Fibroblast of the conjunctiva (primary cell): ENCODE measurements at places on chromosomes 5 and 9.

GRCh38 chr9:105142406-105143135 lies 101.9 kb upstream of the SLC44A1 start:
- DNase-seq = no peak

DNA sequence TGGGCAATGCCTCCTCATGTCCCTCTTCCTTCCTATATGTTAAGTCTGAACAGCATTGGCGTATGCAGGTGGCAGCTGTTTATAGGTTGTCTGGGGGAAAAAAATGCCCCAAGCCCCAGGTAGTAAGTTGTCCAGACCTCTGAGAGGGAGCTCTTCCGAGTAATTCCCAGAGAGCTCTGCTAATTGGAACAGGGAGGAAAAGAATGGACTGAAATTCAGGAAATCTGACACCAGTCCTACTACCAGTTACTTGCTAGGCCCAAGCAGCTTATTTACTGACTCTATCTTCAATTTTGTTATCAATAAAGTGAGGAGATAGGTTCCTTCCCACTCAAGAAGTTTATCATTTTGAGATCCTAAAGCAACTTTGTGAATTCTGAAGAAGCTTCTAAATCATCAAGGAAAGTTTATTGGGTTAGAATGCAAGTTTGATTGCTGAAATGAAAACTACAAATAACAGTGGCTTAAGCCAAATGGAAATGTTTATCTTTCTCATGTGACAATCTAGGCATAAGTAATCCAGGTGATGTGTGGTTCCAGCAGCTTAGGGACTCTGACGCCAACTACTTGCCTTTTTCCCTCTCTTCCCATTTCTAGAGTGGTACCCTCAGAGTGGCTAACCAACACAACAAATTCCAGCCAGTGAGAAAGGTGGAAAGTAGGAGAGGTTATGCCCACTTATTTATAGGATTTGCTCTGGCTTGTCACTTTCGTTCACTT lies 5.6 kb downstream of the STK32A start:
- DNase-seq = no peak

DNA sequence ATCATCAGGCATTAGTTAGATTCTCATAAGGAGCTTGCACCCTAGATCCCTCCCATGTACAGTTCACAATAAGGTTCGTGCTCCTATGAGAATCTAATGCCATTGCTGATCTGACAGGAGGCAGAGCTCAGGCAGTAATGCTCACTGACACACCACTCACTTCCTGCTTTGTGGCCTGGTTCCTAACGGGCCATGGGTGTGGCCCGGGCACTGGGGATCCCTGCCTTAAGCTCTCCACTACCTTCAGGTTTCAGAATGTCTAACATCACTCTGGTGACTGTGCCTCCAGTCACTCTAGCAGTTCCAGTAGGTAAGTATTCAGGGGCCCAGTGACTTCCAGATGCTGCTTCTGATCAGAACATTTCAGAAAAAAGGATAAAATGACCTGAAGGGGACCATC lies 152.4 kb downstream of the LRRC70 start:
- no peak for DNase-seq

GRCh38 chr5:54062958-54063357 lies 247.4 kb downstream of the ARL15 start:
- no peak for DNase-seq

DNA sequence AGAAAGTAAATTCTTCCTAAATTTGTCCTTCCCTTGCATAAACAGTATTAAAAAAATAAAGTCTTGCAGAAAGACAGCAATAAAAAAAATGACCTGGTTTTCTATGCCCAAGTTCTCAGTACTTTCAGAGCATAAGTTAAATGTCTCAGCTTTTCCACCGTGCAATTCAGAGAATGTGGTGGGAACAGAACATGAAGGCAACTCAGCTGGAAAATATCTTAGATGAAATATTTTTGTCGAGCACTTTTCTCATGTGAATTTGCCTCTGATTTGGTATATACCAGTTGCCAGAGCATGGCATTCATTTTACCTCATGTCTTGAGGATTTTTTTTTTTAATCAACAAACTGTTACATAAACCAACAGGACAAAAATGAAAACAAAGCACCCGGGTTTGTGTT lies 176.1 kb downstream of the CETN3 start:
- no peak for DNase-seq

DNA sequence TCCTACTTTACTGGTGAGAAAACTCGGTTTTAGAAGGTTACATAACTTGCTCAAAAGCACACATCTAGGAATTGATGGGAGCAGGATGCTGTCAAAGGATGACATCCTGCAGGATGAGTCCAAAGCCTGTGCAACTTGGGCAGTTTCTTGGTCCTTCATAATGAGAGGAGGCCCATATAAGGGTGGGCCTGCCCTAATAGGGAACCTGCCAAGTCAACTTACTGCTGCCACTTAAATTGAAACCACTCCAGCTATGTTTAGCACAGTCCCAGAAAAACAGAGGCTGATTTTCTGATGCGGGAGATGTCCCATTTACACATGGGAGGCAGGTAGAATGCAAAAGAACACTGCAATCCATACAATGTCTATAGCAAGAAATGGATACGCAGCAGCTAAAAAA lies 61.8 kb downstream of the FBXO38 start:
- no peak for DNase-seq

DNA sequence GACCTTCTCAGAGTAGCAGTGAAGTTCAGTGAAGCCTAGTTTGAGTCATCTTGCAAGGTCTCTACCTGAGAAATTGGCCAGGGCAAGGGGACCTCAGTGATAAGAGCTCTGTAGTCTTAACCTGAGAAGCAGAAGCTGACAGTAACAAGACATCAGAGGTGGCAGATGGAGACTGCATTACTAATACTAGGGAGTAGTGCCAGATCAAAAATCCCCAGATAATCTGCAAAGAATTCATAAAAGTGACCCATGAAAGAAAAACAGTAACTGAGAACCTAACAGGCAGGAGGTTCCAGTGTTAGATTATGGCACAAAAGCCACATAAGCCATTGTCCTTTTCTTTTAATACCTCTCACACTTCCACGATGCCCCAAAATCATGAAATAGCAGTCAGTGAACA lies 175.5 kb downstream of the MUSK start:
- DNase-seq = no peak

DNA sequence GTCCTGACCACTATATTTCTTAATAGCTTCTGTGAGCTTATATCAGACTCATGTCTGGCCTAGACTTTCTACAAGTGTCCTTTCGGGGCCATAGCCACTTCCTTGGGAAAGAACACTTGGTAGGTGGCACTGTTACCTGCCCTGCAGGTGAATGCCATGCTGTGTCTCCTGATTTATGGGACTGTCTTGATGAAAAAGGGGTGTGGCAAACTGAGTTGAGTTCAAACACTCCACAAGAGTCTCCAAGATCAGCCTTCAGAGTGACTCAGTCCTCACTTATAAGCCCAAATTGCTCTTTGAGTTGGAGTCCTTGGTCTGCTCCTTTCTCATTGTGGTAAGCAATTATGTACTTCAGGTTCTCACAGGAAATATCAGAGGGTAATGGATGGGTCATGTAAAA lies 9.9 kb upstream of the ANKHD1 start:
- no peak for DNase-seq

DNA sequence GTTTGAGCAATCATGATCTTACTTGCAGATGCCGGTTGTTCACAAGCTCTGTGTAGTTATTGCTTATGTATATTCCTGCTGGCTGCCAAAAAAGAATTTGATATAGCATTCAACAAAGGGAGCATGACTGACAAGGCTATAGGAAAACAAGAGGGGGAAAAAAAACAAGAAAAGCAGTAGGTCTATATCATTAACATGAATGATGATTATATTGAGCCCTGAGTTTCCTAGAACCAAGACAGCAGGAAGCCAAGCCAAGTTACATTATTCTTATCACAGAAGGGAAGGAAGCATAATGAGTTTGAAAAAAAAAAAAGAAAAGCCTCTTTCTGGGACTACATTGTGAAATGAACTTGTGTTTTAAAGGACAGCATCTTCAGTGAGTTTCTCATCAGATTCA lies 41.0 kb downstream of the TSTD2 start:
- no peak for DNase-seq

- DNase-seq = no peak
Observed at GRCh38 chr5:141512911-141513626, 24.2 kb downstream of the PCDHGC5 start.

DNA sequence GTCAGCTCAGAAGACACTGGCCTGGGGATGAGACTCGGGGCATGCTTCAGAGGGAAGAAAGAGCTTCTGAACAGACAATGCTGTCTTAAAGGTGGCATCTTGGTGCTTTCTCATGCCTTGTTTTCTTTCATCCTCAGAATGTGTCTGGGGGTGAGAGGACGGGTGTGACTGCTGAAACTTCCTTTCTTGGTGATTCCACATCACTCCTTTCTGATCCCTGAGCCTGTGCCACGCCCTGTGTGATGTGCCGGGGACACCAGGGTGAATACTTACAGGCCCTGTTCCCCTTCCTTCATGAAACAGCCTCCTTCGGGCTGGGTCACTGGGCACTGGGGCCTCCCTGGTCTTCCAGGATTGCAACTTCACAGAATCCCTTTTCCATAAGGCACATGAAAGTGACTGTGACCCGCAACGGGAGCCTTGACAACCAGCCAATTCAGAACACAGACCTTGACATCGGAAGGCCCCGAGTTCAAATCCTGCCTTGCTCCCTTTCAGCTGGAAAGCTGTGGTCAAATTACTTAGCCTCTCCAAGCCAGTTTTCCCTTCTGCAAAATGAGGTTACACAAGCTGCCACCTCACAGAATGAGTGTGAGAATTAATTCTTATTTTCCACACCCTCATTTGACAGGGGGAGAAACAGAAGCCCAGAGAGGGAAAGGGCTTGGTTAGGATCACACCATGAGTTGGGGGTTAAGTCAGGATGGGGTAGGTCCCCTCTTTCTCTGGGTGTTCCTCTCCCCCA lies 44.1 kb upstream of the IL17B start:
- DNase-seq = no peak

DNA sequence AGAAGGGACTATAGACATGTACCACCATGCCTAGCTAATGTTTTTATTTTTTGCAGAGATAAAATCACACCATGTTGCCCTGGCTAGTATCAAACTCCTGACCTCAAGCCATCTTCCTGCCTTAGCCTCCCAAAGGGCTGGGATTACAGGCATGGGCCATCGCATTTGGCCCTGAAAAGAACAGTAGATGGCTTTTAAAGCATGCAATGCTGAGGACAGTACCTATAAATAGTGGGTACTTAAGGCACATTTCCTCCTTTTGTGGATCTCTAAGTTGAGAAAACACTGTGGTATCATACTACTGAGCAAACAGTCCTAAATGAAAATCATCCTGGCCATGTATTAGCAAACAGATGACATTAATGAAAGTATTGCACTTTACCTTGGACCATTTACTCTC lies 119.4 kb downstream of the TTC39B start:
- DNase-seq = no peak

DNA sequence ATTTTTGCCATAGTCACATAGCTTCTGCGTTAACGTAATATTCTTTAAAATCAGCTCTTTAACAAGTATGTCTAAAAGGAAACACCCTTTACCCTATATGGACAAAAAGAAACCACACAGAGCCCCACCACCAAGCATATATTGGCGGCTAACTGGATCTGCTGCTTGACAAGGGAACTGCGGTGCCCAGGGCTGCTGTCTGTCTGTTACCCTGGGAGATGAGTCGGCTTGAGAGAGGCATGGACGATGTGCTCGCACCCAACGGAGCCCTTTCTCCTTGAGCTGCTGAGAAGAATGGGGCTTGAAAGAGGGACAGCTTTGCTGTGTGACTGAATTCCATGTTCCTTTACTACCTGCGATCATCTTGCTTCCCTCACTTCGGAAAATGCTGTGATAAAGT lies 158.6 kb upstream of the SHB start:
- DNase-seq = no peak

- DNase-seq = no peak
Observed at GRCh38 chr5:158458086-158458485, 599.1 kb upstream of the CLINT1 start.

GRCh38 chr9:113564498-113565237 lies 101.1 kb downstream of the RGS3 start:
- DNase-seq = peak; percentile 60

GRCh38 chr9:14380061-14380836 lies 66.3 kb upstream of the NFIB start:
- DNase-seq = no peak

GRCh38 chr9:132210472-132211145 lies 48.8 kb downstream of the NTNG2 start:
- no peak for DNase-seq
